ENCODE measurements at places on chromosomes 1 and 21.

GRCh38 chr1:2625311-2625710, 7.5 kb downstream of the MMEL1 start:
- ATAC-seq: no peak

GRCh38 chr1:9652379-9653209, 1.1 kb downstream of the PIK3CD start:
- ATAC-seq: peak; percentile 17

DNA sequence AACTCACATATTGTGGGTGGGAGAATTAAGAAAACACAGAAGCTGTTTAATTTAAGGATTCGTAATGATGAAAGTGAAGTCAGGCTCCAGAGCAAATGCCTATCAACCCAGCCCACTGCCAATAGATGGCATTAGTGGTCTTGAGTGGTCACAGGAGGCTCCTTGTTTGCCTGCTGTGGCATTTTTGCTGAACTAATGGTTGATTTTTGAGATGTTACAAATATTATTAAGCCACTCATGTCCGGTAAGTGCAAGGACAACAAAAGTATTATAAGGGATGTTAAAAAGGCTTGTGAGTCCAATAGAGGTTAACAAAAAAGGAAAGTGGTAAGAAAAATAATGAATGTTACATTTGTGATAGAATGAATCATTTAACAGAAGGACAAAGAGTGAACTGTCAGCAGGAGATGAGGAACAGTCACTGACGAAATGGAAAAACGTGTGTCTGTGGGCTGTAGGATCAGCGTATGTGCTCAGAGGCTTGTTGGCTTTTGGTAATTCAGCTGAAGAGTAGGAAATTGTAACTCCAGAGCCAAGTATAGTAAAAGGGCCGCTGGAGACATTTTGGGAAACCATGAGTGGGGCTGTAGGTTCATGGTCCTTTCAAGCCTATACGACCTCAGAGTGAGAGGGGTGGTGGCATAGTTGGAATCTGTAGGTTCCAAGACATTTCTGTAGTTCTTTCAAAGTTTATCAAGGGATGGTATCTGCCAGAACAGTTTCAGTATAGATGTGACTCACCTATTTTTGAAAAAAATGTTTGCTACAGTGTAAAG, 11.2 kb downstream of the SFT2D2 start:
- peak; percentile 75 for ATAC-seq

DNA sequence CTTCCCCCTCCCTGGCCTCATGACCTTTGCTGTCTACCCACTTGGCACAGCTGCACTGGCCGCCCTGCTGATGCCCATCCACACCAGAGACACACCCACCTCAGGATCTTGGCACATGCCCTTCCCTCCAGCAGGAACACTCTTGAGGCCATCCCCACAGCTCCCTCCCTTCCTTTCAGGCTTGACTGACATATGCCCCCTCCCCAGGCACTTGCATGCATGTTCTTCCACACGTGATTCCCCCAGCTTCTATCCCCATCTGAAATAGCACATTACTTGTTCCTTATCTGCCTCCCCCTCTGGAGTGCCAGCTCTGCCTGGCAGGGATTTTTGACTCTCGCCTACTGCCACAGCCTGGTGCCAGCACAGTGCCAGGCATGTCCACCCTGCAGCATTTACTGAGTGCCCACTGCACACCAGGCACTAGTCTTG, 98.5 kb upstream of the SLC25A33 start:
- no peak for ATAC-seq

GRCh38 chr1:26897351-26897750, 2.9 kb downstream of the GPATCH3 start:
- no peak for ATAC-seq

DNA sequence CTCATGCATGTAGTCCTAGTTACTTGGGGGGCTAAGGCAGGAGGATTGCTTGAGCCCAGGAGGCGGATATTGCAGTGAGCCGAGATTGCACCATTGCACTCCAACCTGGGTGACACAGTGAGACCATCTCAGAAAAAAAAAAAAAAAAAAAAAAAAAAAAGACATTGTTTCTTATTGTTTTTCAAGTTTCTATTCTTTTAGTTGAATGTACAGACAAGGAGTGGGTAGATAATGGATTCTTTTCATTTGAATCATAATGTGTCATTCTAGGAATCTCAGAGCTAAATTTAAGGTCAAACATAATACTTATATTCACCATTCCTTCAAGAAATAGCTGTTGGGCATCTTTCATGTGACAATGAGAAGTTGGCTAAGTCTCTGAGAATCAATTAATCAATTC, 157.0 kb upstream of the C21orf91 start:
- ATAC-seq: no peak

- ATAC-seq: no peak
These were observed 369.3 kb upstream of the C1orf174 start for GRCh38 chr1:4269330-4269729.

DNA sequence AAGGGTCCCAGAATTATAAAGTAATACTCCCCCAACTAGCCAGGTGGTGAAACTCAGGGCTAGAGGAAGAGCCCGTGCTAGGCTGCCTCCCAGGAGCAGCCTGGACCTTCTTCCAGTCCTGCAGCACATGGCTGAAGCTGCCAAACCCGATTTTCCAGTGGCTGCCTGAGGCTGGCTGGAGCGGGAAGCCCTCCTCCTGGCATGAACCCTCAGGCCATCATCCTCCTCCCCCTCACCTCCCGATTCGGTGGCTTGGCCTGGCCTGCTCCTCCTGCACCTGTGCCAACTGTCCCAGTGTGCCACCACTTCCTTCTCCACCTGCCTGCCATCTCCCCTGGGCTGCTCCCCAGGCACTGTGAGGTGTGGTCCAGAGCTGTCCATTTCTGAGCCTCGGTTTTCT, 3.0 kb upstream of the TSPAN1 start:
- no peak for ATAC-seq

DNA sequence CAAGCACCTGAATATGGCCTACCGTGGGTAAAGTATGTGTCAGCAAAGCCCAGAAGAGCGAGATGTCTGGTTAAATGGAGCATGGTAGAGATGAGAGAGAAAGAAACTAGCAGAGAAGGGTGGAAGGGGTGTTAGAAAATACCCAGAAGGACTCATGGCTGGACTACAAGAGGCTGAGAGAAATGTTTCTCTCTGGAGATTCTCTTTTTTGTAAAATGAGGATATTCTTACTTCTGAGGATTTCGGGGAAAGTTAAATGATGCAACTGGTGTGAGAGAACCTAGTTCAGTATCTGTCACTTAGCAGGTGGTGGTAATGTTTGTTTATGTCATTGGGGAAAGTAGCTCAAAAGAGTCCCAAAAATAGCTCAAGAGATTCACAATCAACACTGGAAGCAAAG, 7.2 kb upstream of the EPS15 start:
- ATAC-seq: no peak

- ATAC-seq: no peak
These were observed 136.4 kb upstream of the DEPDC1 start for GRCh38 chr1:68633141-68633919.

- no peak for ATAC-seq
These were observed 45.0 kb upstream of the KIRREL1 start for GRCh38 chr1:157948312-157949073.

- no peak for ATAC-seq
These were observed 16.4 kb downstream of the IFNGR2 start for GRCh38 chr21:33419538-33420123.

- peak; percentile 86 for ATAC-seq
These were observed 49.7 kb downstream of the MDM4 start for GRCh38 chr1:204565617-204566582.

GRCh38 chr1:234518876-234519275, 39.9 kb upstream of the TARBP1 start:
- no peak for ATAC-seq

- ATAC-seq: no peak
These were observed 14.7 kb downstream of the NIBAN1 start for GRCh38 chr1:184959626-184960025.

DNA sequence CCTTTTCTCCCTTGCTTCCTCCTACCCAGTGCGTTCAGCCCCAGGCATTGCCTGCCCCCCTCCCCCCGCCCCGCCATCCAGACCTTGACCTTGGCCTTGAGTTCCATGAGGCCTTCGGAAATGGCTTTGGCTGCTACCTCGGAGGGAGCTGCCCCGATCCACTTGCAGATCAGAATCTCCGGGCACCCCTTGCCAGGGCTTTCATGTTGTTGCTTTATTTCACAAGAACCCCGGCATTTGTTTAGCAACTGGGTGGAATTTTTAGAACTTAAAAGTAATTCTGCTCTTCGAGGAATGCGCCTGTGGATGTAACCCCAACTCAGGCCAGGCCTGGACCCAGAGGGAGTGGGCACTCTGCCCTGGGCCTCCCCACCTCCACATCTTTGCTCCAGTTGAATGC, 154.1 kb upstream of the TMEM51 start:
- no peak for ATAC-seq

- ATAC-seq: no peak
These were observed 380.0 kb downstream of the HHIPL2 start for GRCh38 chr1:222167896-222168295.

DNA sequence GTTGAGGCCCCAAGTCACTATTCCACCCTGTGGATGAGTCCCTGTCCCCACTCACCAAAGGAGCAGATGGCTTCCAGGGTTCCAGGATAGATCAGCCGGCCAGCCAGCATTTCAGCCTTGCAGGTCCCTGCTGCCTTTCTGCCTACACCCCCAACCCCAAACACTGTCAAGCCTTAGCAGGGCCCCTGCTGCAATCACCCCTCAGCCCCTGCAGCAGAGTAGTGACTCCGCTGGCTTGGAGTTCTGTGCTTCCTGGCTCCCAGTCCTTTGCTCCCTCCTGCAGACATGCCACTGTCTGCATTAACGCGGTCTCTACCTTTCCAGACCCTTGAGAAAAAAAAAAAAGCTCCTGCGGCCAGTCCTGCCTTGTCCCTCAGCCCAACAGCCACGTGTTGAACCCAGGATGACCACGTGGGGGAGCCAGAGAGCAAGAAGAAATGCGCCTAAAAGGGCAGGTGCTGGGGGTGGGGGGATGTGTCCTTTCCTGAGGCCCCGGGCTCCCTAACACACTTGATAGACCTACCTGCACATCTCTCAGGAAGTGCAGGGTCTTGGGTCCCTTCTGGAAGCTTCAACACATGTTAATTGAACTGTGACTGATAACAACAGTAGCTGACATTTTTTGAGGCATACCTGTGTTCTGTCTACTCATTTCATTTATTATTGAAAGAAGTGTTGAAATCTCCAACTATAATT, 37.4 kb downstream of the RASSF5 start:
- peak; percentile 86 for ATAC-seq

- no peak for ATAC-seq
These were observed 513.0 kb downstream of the PTPRU start for GRCh38 chr1:29749024-29749945.

DNA sequence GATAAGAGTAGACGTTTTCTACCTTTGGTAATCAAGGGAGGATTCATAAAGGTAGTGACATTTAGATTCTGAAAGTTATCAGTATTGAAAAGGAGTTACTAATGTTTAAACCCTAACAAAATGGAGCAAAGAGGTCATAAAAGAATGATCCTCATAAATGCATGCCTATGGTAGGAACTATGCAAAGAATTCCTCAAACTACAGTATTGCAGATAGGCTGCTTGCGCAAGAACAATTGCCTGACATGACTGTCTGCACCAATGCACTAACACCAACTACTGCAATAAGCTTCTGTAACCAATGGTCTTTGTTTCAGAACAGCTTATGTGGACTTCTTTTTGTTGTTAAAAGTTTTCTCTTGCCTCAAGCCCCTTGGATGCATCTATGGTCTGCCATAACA, 597.3 kb upstream of the ADGRL4 start:
- ATAC-seq: no peak

DNA sequence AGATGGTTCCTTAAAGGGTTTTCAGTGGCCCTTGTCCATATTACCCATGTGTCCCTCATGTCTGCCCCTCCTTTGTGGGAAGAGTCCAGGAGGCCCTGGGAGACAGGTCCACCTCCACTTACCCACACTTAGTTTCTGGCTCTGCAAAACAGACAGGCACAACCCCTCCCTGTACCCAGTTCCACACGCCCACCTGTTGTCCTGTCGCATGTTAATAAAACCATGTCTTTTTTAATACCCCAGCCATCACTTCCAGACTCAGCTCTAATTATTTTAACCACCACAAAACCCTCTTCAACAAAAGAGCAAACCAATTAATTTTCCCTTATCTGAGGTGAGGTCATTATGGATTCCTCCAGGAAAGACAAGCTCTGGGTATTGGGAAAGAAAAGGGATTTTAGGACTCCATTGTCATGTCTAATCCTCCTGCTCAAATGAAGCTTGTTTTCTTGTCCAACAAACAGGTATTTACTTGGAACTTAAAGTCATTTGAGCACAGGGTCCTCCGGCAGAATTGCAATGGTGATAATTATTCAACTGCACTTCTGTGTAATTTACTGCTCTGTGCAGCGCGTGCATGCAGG, 68.9 kb downstream of the CCDC185 start:
- no peak for ATAC-seq

DNA sequence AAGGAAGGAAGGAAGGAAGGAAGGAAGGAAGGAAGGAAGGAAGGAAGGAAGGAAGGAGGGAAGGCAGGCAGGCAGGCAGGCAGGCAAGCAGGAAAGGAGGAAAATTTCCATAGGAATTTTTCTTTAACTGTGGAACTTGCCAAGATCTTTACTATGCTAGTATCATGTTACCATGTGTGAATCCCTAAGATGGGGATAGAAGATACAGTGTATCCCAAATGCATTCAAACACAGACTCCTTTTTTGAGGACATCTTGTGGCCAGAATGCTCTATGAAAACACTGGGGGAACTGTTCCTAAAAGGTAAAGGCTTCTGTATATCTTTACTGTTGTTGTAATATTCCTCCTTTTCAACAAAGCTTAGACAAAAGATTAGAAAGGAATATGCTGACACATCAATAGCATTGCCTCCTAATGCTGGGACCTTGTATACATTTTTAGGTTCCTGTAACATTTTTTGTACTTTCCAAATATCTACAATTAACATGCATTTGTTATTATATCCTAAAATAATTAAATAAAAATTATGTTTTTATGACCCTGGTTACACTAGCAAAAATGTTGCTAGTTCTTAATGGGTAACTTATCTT, 20.6 kb downstream of the CCDC190 start:
- no peak for ATAC-seq

Data from activated CD4-positive, CD25-positive, alpha-beta regulatory T cell treated with anti-CD3 and anti-CD28 coated beads, Interleukin-2, amount 50 U/mL, for 24 hours (primary cell).